Stimulated activated naive CD4-positive, alpha-beta T cell (primary cell): ENCODE measurements at places on chromosomes 11 and 22.

- no peak for DNase-seq
These were observed 311.9 kb downstream of the GUCY1A2 start for GRCh38 chr11:106706355-106706754.

GRCh38 chr11:106551744-106552673 lies 466.3 kb downstream of the GUCY1A2 start:
- no peak for DNase-seq

- no peak for DNase-seq
These were observed 1057.0 kb upstream of the CNTN5 start for GRCh38 chr11:97963528-97964331.

DNA sequence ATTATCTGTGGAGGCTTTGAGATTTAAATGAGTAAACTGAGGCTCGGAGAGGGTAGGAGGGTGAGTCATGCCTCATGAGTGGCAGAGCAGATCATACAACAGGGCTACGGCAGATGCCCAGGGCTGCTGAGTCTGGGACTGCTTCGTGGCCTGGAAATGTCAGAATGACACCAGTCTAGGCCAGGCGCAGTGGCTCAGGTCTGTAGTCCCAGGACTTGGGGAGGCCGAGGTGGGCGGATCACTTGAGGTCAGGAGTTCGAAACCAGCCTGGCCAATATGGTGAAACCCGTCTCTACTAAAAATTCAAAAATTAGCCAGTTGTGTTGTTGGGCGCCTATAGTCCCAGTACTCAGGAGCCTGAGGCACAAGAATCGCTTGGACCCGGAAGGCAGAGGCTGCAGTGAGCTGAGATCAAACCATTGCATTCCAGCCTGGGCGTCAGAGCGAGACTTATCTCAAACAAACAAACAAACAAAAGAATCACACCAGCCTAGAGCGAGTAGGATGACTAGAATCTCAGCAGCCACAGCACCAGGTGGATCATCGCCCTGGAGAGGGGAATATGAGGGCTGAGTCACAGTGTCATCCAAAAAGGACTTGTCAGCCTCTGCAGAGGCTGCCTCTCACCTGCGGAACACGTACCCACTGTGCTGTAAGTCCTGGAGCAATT lies 48.6 kb upstream of the ADA2 start:
- DNase-seq, result no peak

DNA sequence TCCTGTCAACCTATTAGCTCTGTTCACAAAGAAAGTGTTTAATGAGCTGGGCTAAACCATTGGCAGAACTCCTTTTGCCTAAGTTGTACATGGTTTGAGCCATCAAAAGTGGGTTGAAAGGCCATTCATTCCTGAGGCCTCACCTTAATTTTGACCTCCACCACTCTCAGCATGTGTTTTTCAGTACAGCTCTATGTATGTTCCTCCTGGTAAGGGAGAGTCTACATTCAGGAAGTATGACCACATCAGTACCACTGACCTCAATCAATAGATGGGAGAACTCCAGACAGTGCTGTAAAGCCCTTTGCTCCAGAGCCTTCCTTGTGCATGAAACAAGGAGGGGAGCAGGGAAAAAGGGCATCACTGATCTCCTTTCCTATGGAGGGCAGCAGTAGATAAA lies 87.8 kb upstream of the CARD18 start:
- DNase-seq, result no peak

DNA sequence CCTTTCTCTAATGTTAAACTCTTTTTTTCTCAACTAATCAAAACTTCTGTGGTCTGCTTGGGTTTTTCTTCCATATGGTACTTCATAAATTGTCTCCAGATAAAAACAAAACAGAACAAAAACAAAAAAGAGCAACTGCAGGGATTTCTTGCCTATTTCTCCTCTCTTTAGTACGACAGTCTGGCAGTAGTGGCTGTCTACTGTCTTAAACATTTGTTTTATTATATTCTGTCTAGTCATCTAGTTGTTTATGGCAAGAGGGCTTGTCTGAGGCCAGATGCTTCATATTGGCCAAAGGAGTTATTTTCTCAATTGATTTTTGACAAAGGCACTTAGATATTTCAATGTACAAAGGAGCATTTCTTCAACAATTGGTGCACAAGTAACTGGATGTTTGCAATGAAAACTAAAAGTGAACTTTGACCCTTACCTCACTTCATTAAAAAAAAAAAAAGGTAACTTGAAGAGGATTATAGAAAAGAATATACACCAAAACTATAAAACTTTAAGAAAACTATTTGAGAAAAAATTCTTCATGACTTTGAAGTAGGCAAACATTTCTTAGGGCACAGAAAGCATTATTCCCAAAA lies 404.2 kb downstream of the LUZP2 start:
- DNase-seq, result no peak

DNA sequence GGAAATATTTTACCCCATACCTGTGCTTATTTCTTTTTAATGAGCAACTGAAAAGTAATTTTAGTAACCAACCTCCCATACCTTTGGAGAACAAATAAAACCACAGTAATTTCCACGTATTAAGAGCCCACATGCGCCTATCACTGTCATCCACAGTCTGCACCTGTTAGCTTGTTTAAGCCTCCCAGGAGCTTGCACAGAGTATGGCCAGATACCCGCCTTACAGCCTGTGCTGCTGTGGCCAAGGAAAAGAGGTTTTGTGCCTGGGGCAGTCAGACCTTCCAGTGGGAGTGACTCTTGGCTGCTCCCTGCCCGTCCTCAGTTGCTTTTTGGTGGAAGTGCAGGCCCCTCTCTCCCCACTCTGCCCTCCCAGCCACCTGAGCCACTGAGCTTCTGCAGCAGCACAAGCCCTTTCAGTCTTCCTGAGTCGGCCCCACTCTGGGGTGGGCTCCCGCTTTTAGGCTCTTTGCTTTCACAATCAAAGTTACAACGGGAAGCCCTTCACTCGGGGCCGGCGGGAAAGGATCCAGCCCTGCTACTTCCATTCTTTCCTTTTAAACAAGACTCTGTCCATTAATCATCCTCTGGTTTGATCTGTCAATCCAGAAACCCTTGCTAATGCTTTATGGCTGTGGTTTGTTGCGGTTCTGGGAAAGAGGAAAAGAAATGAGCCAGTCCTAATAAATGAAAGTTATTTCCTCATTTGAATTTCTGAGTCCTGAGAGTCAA lies 308.8 kb downstream of the TBC1D22A start:
- no peak for DNase-seq

GRCh38 chr22:28874061-28874460 lies 9.3 kb upstream of the ZNRF3 start:
- DNase-seq, result no peak

DNA sequence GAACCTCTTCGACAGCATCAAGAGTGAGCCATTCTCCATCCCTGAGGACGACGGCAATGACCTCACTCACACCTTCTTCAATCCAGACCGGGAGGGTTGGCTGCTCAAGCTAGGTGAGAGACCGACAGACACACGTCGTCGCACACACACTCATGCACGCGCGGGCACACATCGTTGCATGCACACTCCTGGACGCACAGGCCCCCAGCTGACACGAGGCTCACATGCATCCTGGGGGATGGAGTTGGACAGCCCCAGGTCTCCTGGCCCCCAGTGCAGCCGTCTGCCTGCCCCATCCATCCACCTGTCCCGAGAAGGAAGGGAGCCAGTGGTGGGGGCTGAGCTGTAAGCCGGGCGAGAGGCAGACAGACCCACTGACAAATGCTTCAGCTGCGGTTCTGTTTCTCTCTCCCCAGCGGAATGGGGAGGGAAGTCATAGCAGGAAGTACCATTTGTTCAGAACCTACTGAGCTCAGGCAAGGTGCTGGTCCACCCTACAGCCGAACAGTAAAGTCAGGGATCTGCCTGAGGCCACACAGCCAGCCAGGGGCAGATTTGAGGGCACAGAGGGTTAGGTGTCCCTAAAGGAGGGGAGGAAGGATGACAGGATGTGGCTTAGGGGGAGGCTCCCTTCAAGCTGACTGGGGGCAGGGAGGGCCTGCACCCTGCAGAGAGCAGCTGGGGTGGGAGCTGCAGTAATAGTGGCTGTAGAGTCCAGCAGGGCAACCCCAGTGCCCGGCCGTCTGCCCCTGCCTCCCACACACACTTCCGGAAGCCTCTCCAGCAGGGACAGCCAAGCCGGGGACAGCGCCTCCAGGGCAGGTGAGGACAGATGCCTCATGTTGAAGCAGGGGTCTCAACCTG lies 27.1 kb downstream of the CYTH4 start:
- peak; percentile 31 for DNase-seq

- DNase-seq, result no peak
These were observed 17.1 kb upstream of the CSRP3 start for GRCh38 chr11:19218786-19219460.

DNA sequence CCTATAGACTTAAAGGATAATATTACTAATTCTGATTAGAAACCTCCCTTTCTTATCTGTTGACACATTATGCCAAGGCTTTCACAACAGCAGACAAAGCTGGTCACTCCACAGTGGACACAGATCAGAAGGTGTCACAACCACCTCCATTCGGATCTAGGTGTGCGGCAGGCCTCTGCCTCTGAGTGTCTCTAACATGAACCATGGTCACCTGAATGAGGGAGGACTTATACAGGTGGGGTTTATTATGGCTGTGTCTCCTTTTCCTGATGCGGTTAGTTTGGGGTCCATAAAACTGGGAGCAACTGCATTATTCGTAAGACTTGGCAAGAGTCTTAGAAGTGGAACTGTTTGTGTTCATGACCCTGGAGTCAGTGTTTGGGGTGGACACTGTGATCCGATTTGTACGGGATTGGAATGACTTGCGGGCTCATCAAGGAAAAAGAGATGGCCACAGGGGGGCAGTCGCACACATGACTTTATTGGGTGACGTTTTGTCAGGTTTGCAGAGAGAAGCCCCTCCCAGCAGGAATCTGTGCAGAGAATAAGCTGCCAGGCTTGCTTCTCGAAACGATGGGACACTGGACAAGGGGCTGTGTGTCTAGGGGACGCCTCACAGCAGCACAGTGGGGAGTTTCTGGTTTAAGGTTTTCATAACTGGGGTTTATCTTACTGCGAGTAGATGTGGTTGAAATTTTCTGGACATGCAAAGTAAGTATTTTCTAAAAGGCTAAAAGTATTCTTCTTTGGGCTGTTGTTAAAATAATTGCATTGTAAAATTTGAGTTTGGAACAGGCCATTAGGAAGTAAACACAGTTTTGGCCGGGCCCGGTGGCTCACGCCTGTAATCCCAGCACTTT lies 90.6 kb downstream of the GAB4 start:
- peak; percentile 37 for DNase-seq

DNA sequence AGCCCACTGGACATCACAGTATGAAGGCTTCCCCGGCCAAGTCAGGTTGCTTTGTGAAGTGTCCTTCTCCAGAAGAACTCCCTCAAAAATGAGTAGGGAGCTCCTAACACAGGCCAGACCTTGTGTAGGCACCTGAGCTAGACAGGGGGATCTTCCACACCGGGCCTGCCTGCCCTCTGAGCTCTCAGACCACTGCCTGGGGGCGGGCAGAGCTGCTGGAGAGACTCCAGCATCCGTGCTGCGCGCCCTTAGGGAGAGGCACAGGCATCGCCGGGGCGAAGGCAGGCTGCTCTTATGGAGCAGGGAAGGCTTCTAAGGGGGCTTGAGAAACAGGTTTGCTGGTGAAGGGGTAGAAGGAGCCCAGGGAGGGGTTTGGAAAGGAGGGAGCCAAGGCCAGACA lies 4.4 kb downstream of the KCNJ5 start:
- DNase-seq, result no peak

DNA sequence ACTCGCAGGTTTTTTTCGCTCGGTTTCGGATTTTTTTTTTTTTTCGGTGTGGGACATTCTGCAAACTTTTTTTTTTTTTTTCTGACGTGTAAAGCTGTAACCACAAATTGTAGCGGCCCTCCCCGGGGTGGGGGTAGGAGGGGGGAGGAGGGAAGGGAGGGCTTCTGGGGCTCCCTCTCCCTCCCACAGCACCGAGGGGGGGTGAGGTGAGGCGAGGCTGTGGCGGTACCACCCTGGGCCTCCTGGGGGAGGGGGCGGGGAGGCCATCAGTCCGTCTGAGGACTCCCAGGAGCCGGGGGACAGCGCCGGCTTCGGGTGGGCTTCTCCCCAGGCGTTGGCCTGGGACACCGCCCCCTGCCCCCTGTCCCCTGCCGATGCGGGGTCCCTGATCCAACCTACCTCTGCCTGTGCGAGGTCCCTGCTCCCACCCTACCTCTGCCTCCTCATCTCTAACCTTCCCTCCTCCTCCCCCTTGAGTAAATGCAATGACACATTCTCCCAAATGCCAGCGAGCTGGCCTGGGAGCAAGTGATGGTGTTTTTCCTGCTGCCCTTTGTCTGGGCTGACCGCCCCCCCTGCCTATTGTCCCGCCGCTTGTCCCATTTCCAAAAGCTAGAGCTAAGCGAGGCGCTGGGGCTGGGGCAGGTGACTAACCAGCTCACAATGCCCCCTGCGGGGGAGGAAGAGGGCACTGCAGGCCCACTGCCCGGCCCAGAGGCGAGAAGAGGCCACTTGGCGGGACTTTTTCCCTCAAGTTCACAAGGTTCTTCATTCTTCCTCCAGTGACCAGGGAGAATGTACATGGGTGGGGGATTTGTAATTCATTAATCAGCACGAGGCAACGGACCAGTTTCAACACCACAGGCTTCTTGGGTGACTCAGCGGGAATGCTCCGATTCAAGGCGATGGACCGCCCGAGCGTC lies 511 bp upstream of the CLCF1 start:
- DNase-seq, result peak; percentile 40

DNA sequence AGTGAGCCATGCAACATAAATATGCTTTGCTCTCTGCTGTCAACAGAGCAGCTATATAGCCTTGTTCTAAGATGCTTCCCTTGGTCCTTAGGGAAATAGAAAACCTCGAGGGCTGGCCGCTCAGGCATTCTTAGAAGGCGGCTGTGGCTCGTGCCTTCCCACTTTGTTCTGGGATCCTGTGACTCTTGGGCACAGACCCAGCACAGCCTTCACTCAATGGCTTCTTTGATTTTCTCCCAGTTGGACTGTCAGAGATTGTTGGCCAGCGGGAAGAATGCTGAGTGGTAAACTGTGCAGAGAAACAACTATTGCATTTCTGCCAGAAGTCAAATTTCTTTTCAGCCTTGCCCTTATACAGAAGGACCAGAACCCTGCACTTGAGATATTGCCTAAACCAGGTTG lies 9.5 kb upstream of the MICAL2 start:
- DNase-seq, result no peak

DNA sequence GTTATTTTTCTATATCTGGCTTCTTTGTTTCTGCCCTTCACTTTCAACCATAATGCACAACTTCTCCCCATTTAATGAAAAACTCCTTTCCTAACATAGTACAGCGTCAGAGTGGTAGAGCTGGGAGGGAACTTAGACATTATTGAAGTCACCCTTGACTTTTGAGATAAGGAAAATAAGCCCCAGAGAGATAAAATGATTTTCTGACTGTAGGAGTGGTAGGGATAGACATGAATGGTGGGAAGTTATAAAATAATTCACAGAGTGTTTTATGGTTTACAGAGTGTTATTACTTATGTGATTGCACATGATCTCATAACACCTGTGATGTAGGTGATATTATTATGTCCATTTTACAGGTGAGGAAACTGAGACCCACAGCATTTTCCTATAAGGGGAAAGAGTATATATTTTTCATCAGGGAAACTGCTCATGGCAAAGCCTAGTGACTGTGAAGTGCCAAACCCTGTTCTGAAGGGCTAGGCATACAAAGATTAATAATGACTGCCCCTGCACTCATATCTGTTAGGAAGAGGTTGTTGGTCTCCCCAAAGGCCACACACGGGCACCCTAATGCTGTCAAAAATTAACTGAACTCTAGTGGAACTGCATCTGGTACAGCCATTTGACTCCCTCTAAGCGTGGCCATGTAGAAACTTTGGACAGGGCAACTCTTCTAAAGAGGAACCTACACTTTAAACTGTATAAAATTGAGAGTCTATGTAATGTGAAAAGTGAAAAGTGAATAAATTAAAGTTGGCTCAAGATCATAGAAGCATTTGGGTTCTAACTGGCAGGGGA lies 61.1 kb upstream of the PICALM start:
- no peak for DNase-seq
